Endodermal cell (in vitro differentiated cells): ENCODE measurements at places on chromosomes 1 and 21.

- no peak for DNase-seq
These were observed 51.3 kb upstream of the GFI1 start for GRCh38 chr1:92538048-92538412.

- no peak for DNase-seq
These were observed 544.0 kb downstream of the LMO4 start for GRCh38 chr1:87872692-87873091.

DNA sequence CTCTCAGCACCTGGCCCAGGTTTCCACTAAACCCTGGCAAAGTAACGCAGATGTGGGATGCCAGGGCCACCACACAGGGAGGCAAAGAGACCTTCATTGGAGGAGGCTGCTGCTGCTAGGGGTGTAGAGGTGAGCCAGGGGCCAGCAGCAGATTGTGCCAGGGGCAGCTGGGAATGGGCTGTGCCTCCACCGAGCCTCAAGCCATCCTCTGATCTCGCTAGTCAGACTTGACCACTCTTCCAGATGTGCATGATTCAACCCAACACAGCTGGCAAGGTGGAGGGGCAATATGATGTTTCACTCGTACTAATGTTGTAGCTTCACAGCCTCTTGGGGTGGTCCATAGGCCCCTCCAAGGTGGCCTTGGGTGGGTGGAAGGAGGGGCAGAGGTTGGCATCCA is 73.0 kb upstream of the MRPS6 start:
- DNase-seq, result no peak

DNA sequence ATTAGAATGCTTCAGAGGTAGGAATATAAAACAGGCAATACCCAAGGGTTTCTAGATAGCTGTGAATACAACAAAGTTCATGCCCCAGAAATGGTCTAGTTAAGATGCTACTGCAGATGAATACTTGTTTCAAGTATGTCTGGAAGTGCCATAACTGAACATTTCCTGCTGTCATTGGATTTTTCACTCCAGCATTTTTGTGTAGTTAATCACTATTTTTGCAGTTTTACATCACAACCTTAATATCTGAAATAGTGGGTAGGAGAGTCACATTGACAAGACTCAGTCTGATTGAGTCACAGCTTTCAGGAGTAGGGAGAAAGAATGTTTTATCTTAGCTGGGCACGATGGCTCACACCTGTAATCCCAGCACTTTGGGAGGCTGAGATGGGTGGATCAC is 126.4 kb upstream of the C1orf21 start:
- DNase-seq, result no peak

DNA sequence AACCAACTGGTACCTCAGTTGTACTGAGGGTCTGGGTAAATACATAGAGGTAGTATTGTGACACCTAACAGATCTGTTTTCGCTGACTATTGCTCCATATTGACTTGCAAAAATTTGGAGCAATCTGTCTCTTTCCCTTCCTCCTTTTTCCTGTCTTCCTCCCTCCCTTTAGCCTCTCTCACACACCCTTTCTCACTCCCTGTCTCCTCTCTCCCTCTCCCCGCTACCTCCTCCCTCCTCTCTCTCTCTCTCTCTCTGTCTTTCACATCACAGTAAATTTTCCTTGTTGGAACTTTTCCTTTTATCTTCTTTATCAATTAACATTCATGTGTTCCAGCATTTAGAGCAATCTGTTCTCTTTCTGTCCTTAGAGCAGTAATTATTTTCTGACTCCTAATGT is 278.2 kb downstream of the NTNG1 start:
- no peak for DNase-seq

DNA sequence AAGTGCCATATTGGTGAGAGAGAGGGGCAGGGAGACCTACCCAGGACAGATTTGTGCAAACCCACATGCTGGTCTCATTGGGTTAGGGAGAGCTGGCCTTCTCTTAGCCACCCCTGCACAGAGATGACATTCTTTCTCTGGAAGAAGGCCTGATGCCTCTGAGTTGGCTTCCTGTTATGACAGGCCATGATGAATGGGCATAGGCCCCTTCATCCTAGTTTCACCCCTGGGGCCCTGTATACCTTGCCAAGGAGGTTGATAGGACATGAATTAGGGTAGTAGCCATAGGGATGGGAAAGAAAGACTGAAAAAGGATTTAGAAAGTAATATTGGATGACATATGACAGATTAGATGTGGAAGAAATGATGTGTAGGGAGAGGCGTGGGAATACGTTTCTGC is 46.6 kb downstream of the TENT5C start:
- no peak for DNase-seq

- no peak for DNase-seq
These were observed 134.3 kb downstream of the PLPP3 start for GRCh38 chr1:56444960-56445646.

GRCh38 chr1:100921110-100921706 is 25.3 kb downstream of the SLC30A7 start:
- no peak for DNase-seq

DNA sequence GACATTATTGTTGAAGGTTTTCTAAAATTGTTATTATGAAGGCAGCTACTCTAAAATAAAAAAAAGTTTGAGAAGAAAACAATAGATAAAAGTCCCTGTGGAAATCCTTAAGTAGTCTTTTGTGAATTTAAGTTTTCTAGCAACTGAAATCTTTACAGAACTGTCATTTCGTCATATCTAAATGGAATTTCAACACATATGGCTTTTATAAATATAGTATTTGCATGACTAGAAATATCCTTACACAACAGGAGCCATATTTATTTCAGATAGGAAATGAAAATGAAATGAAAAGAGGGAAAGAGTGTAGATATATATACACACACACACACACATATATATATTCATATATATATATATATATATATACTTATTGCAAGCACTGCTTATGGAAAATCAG is 204.7 kb upstream of the RGS18 start:
- no peak for DNase-seq

- DNase-seq, result no peak
These were observed 53.2 kb downstream of the PTPRU start for GRCh38 chr1:29289493-29289892.

DNA sequence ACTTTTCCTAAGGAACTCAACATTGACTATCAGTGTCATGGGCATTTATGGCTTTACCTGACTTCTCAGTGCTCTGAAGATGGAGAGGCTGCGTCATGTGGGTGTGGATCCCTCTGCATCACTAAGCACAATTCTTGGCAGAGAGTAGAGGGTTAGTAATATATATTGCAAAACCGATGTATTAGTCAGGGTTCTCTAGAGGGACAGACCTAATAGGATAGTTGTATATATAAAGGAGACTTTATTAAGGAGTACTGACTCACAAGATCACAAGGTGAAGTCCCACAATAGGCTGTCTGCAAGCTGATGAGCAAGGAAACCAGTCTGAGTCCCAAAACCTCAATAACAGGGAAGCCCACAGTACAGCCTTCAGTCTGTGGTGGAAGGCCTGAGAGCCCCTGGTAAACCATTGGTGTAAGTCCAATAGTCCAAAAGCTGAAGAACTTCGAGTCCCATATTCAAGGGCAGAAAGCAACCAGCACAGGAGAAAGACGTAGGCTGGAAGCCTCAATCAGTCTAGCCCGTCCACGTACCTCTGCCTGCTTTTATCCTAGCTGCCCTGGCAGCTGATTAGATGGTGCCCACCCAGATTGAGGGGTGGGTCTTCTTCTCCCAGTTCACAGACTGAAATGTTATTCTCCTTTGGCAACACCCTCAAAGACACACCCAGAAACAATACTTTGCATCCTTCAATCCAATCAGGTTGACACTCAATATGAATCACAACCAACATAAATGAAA is 159.7 kb upstream of the NRIP1 start:
- no peak for DNase-seq

DNA sequence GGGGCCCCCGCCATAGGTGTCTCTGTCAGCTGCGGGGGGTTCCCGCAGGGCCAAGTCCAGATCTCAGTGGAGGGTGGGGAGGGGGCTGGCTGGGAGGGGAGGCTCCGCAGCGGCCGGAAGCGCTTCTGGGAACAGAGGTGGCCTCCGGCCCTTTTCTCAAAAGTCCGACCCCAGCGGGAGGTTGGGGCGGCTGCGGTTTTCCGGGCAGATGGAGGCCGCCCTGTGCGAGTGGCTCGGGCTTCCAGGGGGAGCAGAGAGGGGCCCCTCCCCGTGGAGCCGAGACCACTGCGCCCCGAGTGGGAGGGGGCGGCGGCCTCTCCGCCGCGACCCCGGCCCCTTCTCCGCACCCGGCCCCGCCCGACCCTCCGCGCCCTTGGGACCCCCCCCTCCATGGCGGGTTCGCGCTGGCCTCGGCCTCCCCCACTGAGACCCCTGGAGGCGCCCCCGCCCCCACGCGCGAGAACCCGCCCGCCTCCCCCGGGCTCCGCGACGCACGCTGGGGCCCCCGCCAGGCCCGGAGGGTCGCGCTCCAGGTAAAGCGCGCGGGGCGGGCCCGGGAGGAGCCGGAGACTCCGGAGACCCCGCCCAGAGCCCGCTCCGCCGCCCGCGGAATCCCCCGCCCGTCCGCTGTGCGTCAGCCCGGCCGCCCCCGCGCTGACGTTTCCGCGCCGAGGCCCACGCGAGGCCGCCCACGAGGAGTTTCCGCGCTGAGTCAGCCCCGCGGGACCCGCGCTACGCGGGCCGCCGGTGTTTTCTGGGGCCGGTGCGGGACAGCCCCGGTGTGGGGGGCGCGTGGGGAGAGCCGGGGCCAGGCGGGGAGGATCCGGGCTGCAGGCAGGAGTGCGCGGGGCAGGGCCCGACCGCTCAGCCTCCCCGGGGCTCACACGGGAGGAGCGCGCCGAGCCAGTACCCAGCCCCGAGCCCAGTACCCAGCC is 5.2 kb downstream of the TNFRSF18 start:
- peak; percentile 80 for DNase-seq

GRCh38 chr1:91768786-91769725 is 116.9 kb downstream of the TGFBR3 start:
- no peak for DNase-seq

DNA sequence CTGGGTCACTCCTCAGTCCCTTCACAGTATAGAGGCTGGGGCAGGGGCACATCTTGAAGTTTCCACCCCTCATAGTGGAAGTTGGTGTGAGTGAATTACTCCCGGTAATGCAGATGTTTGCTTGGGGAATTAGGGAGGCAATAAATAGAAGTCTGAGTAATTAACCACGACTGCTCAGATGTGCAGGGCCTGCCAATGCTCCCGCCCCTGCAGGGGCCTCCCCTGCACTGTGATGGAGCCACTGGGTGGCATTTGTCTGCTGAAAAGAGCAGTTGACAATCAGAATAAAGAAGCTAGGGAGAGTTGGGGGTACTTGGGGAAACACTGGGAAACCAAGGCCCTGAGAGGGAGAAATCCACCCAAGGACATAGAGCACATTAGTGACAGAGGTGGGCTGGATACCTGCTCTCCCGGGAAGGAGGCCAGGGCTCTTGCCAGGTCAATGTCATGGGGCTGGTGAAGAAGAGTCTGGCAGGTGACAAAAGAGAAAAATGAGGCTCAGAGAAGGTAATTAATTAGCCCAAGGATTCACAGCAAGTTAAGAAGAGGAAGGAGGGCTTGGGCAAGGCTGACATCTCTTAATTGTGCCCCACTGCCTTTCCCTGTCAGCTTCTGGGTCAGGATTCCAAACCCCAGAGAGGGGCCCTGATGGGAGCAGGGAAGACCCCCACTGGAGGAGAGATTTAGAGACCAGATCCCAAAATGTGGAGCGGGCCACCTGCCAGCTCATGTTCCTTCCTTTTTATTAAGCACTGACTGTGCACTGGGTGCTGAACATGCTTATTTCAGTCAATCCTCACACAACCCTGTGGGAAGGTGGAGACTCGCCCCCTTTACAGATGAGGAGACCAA is 436.2 kb downstream of the MATN1 start:
- no peak for DNase-seq
